ENCODE measurements at places on chromosomes 1 and 21.
A peak's percentile ranks its signal among the peaks of the same experiment; 100 is the strongest.

DNA sequence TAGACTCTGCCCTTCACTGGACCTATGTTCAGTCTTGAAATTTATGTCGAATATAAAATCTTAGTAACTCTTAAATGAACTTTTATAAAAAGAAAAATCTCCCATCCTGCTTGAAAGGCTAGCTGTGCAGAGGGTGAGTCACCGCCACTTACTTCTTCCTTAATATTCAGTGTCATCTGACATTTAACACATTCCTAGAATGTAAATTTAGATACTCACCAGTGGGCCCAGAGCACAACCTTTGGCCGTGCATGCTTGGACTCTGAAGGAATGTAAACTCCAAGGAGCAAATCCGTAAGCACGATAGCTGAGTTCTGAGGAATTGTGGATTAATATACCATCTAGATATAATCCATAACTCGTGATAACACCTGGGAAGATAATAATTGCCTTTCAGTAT lies 403.3 kb downstream of the KCTD3 start:
- no peak for DNase-seq

GRCh38 chr1:8266436-8267165 lies 51.3 kb upstream of the SLC45A1 start:
- DNase-seq = no peak

DNA sequence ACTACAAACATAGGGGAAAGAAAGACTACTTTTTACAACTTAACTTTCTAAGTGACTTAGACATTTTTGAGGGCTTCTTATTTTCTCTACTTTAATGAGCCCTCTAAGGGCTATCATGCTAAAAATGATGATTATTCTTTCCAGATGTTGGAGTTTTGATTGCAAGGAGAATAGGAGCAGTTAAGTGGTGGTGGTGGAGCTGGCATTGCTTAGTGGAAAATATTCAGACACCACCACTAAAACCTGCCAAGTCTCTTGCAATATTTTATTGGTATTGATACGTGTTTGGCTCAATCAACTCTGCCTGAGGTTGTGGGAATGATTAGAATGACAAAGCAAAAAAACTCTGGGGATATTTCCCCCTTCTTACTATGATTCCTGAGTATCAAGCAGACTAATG lies 82.6 kb upstream of the PTGFR start:
- DNase-seq = no peak

GRCh38 chr1:117534995-117535467 lies 70.8 kb upstream of the TENT5C start:
- no peak for DNase-seq

GRCh38 chr1:18553388-18553787 lies 72.7 kb downstream of the KLHDC7A start:
- DNase-seq = no peak

GRCh38 chr1:80436851-80437250 lies 1363.9 kb upstream of the ADGRL2 start:
- DNase-seq = no peak

GRCh38 chr1:226021401-226021800 lies 22.3 kb upstream of the SDE2 start:
- no peak for DNase-seq

DNA sequence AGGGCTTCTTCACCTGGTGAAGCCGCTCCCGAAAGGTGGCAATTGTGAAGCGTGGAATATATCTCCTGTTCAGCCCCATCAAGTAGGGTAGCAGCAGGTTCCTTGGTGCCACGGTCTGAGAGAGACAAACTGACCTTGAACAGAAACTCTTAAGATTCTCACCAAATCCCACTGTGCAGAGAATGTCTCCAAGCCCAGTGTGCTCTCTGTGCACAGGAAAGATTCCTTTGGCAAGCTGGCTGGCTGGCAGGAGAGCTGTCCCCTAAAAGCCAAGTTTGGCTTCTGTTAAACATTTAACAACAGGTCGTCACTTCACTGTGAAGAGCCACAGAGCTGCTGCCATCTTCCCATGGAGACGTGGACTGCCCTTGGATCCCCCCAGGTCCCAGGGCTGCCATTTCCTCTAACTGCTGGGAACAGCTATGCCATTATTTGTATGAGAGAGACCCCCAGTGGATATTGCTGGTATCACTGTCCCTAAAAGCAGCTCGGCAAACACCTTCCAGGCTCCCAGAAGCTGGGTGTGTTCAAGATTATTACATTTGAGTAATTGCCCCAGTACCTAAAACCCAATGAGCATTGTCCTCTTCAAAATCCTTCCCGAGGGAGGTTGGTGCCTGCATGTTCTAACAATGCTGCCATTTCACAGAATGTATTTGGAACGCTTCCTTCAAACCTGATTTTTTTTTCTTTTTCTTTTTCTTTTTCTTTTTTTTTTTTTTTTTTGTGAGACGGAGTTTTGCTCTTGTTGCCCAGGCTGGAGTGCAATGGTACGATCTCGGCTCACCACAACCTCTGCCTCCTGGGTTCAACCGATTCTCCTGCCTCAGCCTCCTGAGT lies 71.8 kb downstream of the CD58 start:
- peak; percentile 71 for DNase-seq

DNA sequence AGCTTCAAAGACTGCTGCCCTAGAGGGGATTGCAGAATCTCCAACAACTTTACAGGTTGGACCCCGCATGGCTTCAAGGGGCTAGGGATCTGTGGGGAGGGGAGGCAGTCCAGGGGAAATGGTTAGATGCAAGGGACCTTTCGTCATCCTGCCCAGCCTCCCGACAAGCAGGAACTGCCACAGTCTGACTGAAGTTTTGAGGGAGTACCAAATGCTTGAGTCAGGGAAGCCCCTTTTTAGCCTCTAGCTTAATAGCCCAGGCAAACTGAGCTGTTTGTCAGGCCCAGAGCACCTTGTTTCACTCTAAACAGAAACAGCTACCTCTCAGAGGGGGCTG lies 1.1 kb downstream of the TOR3A start:
- DNase-seq = no peak

DNA sequence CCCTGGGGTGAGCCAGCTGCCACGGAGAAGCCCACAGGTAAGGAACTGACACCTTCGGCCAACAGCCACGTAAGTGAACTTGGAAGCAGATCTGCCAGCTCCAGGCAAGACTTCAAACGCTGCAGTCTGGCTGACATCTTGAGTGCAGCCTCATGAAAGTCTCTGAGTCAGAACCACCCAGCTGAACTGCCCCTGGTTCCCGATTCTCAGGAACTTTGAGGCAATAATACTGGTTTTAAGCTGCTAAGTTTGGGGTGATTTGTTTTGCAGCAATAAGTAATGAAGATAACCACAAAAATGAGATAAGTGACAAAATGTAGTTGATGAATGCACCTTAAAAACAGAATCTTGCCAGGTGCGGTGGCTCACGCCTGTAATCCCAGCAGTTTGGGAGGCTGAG lies 48.5 kb downstream of the MAP3K7CL start:
- no peak for DNase-seq

GRCh38 chr1:15172405-15173259 lies 19.1 kb downstream of the TMEM51 start:
- no peak for DNase-seq

DNA sequence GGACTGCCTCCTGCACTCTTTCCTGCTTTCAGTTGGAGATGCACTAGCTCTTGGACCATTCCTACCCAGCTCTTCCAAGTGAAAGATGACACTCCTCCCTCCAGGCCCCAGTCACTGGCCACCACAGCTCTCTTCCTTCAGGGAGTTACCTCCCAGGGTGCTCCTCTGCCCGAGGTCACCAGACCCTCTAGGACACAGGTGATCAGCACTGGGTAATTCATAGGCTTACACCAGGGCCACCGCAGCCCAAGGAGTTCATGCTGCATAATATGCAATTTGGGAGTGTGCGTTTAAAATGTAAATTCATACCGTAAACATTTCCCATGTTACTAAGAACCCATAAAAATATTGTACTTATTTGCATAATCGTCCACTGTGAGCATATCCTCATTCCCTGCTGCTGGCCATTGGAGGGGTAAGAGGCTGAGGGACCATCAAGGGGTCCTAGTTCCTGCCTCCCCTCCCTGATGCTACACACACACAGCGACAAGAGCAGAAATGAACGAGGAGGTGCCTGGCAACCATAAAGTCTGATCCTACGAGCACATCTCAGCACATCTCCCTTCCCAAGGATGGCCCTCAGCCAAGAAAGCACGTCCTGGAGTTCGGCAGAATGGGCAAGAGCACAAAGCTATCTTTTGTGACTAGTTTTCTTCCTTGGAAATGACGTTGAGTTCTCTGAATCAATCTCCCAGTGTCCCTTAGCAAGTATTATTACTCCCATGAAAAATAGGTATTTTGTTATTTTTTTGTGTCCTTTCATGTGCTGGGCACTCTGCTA lies 222.9 kb upstream of the RAB4A start:
- no peak for DNase-seq

GRCh38 chr1:23732363-23733224 lies 10.7 kb upstream of the ELOA start:
- no peak for DNase-seq

DNA sequence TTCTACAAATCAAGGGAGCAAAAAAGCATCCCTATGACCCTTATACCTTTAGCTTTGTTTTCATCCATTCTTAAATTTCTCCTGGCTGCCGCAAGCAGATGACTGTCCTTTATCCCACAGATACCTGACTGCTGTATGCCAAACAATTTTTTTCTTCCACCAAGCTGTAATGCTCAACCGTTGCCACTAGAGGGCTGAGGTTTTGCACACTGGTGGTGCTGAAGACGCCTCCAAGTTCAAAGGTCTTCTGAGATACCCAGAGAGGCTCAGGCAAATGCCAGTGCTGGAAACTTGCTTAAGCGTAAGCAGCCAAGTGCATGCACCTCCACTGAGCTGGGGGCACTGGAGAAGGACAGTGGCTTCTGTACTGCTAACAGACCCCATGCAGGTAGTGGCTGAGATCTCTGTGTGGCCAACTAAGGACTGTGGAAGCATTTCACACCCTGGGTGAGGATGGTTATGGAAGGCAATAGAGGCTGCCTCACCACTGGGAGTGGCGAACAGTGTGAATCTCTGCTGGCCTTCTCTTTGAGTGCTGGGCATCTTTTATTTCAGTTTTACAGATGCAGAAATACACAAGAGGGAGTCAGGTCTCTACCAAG lies 28.5 kb downstream of the CNIH3 start:
- DNase-seq = no peak

DNA sequence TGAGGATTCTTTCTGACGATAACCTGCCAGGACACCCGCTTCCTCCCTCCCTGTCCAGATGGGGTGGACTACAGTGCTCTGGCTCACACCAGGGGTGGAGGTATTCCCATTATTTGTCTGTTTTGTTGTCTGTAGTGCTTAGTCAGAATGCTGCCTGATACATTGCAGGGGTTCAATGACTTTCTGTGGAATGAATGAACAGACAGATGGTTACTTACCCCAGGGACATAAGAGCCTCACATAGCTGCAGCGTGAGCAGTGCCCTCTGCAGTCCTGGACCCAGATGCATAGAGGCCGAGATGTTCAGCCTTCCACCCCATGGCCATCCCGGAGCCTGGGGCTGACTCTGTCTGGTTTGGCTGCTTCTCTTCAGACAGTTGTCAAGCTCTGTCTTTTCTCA lies 13.0 kb upstream of the F3 start:
- DNase-seq = no peak

GRCh38 chr1:21926814-21927532 lies 10.1 kb downstream of the HSPG2 start:
- DNase-seq = peak; percentile 45

- DNase-seq = no peak
Observed at GRCh38 chr21:37257967-37258877, 8.9 kb downstream of the VPS26C start.

- DNase-seq = no peak
Observed at GRCh38 chr1:41325801-41326200, 35.4 kb upstream of the FOXO6 start.

DNA sequence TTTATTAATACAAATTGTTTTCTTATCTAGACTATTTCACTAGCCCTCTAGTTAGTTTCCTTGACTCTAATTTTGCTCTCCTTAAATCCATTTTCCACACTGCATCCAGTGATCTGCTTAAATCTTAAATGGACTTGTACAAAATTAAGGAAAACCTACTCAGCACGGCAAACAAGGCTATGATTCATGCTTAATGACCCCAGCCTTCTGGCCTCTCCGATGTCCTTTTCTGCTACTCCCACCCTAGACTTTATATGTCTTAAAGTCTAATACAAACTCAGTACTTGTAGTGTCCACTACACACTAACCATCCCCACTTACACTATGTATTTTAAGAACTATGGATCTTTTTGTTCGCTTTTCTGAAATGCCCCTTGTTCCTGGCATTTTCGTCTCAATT lies 2.2 kb downstream of the TMED5 start:
- DNase-seq = no peak

GRCh38 chr1:174990382-174990999 lies 9.3 kb upstream of the CACYBP start:
- no peak for DNase-seq

DNA sequence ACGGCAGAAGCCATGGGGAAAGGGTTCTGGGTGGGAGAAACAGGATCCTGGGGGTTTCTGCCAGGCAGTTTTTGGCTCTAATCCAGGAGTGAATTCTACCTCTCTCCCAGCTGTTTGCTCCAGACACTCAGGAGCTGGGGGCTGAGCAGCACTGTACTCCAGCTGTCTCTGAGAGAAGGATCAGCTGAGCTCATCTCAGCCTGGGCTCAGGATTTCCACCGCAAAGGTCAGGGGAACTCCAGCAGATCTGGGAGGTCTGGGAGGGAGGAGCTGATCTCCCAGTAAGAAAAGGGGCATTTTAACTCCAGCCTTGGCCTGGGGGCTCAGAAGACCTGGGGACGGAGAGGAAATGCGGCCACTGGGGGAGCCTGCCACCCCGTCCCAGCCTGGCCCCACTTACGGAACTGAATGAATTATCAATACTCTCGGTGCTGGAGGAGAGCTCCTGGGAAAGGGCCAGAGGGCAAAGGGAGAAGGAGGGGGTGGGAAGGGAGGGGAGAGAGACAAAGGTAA lies 17.3 kb downstream of the PI4KB start:
- no peak for DNase-seq

- DNase-seq = no peak
Observed at GRCh38 chr21:46035809-46036695, 54.5 kb downstream of the COL6A1 start.

DNA sequence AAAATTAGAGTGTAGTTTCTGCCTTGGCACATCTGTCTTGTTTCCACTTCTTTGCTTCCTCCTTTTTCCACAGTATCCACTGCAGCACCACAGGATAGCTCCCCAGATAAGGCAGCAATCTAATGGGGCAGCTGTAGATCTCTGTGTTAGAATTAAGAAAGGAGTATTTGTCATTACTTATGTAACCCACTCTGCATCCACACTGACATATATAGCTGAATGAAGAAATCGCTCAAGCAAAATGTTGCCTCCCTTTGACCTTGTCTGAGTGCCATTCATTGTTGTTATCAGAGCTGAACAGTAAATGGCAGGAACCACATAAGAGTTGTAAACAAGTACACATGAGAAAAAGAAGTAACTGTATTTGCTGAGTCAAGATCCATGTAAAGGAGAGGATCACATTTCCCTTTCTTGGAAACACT lies 45.9 kb upstream of the DPH5 start:
- DNase-seq = no peak
